ENCODE measurements at places on chromosomes 12 and 14. TPM values are rescaled to one million over a fixed set of nuclear protein-coding genes. Genes with fewer than 3 reads are reported as not detected.

DNA sequence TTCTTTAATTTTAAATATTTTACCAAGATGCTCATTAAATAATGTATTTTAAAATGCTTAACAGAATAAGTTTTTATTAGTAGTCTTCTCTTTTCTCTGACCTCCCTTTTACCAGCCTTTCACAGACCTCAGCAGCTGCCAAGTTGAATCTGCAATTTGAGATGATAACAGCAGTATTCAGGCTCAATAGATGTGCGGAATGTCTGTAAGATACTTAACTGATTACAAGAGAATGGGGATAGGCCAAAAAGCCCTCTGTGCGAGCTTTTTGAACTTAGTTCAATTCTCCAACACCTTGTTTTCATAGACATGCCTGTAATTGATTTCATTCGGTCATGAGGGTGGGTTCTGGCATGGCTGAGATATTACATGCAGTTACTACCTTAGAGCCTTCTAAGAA, 277.2 kb downstream of the TMTC2 start:
- no peaks in the 10 kb centered on the region for H3K36me3 ChIP-seq
- H3K4me1 ChIP-seq, result peaks cover 12% of the 10 kb centered on the region
- no peak for DNase-seq
- no peak overlapping the region for H3K4me3 ChIP-seq
- H3K27ac ChIP-seq, result no peak overlapping the region
- H3K27me3 ChIP-seq, result no peaks in the 10 kb centered on the region

GRCh38 chr12:88420457-88420856, 159.8 kb downstream of the KITLG start:
- DNase-seq, result no peak
- no peak overlapping the region for H3K4me3 ChIP-seq
- H3K4me1 ChIP-seq, result peaks cover 20% of the 10 kb centered on the region
- no peaks in the 10 kb centered on the region for H3K36me3 ChIP-seq
- no peak overlapping the region for H3K27ac ChIP-seq

Gene OR4K17
- not detected for total RNA-seq

GRCh38 chr12:69007101-69007854, 74.3 kb upstream of the CPM start:
- no peaks in the 10 kb centered on the region for H3K36me3 ChIP-seq
- H3K4me1 ChIP-seq, result peaks cover 22% of the 10 kb centered on the region
- no peak overlapping the region for H3K4me3 ChIP-seq
- DNase-seq, result no peak
- H3K27me3 ChIP-seq, result peaks cover 3% of the 10 kb centered on the region

Gene CLEC4D
- not detected for total RNA-seq

Gene CMKLR1
- total RNA-seq, result not detected

DNA sequence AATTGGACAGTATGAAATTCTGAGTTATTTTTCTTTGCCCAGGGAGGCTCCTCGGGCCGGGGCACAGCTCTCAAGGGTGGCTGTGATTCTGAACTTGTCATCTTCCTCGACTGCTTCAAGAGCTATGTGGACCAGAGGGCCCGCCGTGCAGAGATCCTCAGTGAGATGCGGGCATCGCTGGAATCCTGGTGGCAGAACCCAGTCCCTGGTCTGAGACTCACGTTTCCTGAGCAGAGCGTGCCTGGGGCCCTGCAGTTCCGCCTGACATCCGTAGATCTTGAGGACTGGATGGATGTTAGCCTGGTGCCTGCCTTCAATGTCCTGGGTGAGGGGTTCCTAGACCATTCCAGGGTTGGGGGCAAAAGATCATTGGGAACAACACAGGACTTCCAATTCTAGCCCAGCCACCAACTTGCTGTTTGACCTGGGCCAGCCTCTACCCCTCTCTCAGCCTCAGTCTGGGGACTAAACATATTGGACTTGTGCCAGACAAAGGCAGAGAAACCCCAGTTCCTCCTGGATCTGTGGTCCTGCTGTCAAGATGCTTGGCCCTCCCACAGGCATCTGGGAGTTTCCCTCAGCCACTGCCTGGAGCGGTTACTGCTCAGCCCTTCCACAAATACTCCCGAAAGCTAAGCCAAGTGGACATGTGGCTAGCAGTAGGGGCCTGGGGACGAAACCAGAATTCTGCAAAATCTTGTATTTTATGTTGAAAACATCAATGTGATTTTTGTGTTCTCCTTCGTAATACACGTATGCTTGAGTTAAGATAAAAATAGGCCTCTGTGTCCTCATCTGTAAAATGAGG, 3.5 kb downstream of the OAS3 start:
- no peak overlapping the region for H3K27ac ChIP-seq
- H3K36me3 ChIP-seq, result no peaks in the 10 kb centered on the region
- peaks cover 38% of the 10 kb centered on the region for H3K27me3 ChIP-seq
- peaks cover 4% of the 10 kb centered on the region for H3K4me1 ChIP-seq
- no peak overlapping the region for H3K4me3 ChIP-seq
- no peak for DNase-seq

DNA sequence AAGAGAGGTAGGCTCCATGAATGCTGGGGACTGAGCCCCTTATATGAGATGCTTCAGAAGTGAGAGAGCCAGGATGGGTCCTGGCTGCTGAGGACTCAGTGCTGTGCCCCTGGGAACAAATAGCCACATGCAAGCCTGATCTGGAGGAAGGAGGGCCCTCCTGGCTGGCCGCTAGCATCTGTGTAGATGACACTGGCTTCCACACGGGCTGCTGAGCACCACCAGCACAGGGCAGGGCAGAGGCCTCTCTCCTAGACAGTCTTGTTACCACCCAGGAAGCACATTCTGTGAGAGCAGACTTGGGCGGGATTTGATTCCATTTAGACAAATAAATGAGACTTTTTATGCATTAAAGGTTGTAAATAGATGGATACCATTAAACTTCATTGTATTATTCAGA, 48.0 kb downstream of the ZNF664 start:
- no peak overlapping the region for H3K27ac ChIP-seq
- H3K36me3 ChIP-seq, result peaks cover 1% of the 10 kb centered on the region
- no peaks in the 10 kb centered on the region for H3K27me3 ChIP-seq
- no peaks in the 10 kb centered on the region for H3K4me1 ChIP-seq

DNA sequence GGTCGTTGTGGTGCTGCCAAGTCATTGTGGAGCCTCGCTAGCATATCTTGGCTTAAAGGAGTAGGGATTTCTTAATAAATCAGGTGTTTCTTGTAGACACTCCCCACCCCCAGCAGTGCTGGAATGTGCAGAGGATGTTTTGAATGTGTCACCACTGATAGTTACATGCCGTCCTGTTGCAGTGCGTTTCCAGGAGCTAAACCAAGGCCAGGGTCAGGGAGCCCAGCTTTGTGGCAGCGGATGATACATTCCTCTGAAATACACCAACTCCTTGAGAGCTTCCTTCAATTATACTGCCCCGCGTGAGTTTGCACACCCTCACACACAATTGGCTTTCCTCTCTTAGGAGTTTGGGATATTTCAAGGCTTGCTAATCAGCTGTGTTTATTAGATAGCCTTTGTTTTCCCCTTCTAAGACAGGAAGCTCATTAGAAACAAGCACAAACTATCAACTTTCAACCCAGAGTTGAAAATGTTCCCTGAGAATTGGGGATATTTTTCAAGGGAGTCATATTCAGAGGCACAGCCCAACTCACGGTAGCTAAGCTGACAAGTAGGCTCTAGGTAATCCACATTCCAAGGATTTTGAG, 154.9 kb downstream of the C12orf75 start:
- no peaks in the 10 kb centered on the region for H3K4me1 ChIP-seq
- no peak for DNase-seq
- no peak overlapping the region for H3K27ac ChIP-seq
- H3K27me3 ChIP-seq, result no peaks in the 10 kb centered on the region

Gene CCDC196
- total RNA-seq, result not detected

Gene CIDEB
- total RNA-seq, result 1.9 TPM

- no peak for DNase-seq
- no peak overlapping the region for H3K27ac ChIP-seq
- H3K27me3 ChIP-seq, result no peaks in the 10 kb centered on the region
- H3K36me3 ChIP-seq, result no peaks in the 10 kb centered on the region
- H3K4me3 ChIP-seq, result no peak overlapping the region
These were observed 358.4 kb upstream of the TBX3 start for GRCh38 chr12:115042341-115042740.

DNA sequence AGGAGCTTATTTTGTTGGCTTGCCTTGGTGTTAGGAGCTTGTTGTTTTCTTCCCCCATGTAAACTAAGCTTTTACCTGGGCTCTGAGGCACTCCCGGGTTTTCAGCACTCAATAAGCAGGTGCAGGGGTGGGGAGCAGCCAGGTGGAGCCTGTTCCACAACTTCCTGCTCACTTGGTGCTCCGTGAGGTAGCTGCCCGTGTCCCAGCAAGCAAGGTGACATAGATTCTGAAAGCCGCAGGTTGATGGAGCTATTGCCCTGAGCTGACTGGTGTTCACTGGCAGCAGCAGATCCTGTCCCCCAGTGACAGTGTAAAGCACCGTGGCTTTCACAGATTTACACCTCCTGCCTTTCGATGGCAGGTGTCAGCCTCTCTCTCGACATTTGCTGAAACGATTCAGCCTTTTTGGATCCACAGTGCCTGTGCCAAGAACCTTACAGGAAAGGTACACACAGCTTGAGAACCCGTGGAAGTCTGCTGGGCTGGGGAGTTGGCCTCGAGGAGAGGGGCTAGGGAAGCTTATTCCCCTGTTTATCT, 295.7 kb upstream of the FKBP4 start:
- peaks cover 8% of the 10 kb centered on the region for H3K4me1 ChIP-seq
- peaks cover 55% of the 10 kb centered on the region for H3K27me3 ChIP-seq
- no peaks in the 10 kb centered on the region for H3K36me3 ChIP-seq
- no peak overlapping the region for H3K27ac ChIP-seq
- DNase-seq, result no peak

GRCh38 chr14:24233538-24233866, 773 bp downstream of the GMPR2 start:
- no peaks in the 10 kb centered on the region for H3K27me3 ChIP-seq
- H3K36me3 ChIP-seq, result peaks cover 20% of the 10 kb centered on the region
- H3K4me1 ChIP-seq, result peaks cover 17% of the 10 kb centered on the region
- DNase-seq, result no peak
- H3K27ac ChIP-seq, result peak overlapping the region; percentile 97
- H3K4me3 ChIP-seq, result peak overlapping the region; percentile 98

All from progenitor cell of endocrine pancreas (in vitro differentiated cells).